Natural killer cell treated with Interleukin-12 subunit alpha and Interleukin-12 subunit beta and Interleukin-15 and Interleukin-18, amount 100 ng/mL, for 72 hours (primary cell): ENCODE measurements at places on chromosomes 2 and 18. TPM values are rescaled to one million over a fixed set of nuclear protein-coding genes. Genes with fewer than 3 reads are reported as not detected.

- H3K4me1 ChIP-seq: no peaks in the 10 kb centered on the region
- no peak overlapping the region for H3K27ac ChIP-seq
- H3K4me3 ChIP-seq: no peak overlapping the region
- H3K36me3 ChIP-seq: peaks cover 6% of the 10 kb centered on the region
- DNase-seq: no peak
Observed at GRCh38 chr18:66410692-66411091, 193.2 kb downstream of the CDH19 start.

- no peaks in the 10 kb centered on the region for H3K27me3 ChIP-seq
- no peak overlapping the region for H3K27ac ChIP-seq
- H3K4me1 ChIP-seq: no peaks in the 10 kb centered on the region
- H3K4me3 ChIP-seq: no peak overlapping the region
Observed at GRCh38 chr18:40980171-40980570, 974.9 kb upstream of the PIK3C3 start.

GRCh38 chr2:46748735-46749531, 166.7 kb downstream of the MCFD2 start:
- H3K36me3 ChIP-seq: no peaks in the 10 kb centered on the region
- no peak overlapping the region for H3K4me3 ChIP-seq
- H3K27ac ChIP-seq: no peak overlapping the region
- peaks cover 32% of the 10 kb centered on the region for H3K4me1 ChIP-seq

Gene PRKAG3
- total RNA-seq: not detected
